CD4-positive, alpha-beta T cell treated with Interleukin-17A for 4 hours (primary cell): ENCODE measurements at places on chromosomes 1 and 21.

DNA sequence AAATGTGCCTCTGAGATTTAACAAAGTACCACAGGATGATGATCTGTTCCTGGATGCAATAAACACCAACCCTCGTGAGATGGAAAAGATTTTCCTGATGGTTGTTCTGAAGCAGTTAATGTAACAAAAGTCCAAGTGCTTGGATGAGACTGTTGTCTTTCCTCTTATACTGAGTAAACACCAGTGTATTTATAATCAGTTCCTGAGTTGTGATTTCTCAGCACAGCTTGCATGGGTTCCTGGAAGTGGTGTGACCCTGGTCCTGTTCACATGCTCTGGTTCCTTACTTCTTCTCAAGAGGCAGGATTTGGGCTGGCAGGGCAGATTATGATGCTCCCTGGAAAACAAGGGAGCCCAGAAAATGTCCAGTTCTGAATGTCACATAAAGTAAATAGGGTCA is 208.2 kb upstream of the USP24 start:
- no peak for DNase-seq

- DNase-seq, result no peak
Observed at GRCh38 chr21:36909901-36910561, 56.4 kb downstream of the HLCS start.

GRCh38 chr1:67133177-67133576 is 1.6 kb downstream of the C1orf141 start:
- DNase-seq, result no peak

- peak; percentile 37 for DNase-seq
Observed at GRCh38 chr1:99004861-99005442, at the start of gene PLPPR5. PLPPR5 (minus strand) TSS chr1:99004861; CDS start chr1:99004671, 190 bp downstream.

GRCh38 chr1:178055779-178056471 is 38.0 kb upstream of the RASAL2 start:
- no peak for DNase-seq

DNA sequence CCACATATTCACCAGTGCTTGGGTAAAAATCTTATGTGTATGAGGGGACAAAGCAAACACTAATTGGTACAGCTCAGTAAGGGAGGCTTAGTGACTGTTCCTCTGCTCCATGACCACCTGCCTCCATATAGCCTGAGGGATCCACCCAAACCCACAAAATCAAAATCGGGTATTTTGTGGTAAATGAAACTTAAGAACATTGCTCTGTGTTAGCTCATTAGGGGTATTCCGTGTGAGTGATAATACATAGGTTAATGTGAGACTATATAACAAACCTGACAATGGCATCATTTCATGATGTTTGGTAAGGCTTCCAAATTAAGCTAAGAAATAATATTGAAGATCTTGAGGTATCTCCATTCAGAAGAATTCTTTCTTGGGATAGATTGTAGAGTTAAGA is 25.8 kb downstream of the COL9A2 start:
- DNase-seq, result no peak
